M059J (cell line): ENCODE measurements at places on chromosomes 13 and 19.

- DNase-seq = peak; percentile 84
Measured at GRCh38 chr19:13154241-13154778, 4.1 kb downstream of the IER2 start.

- peak; percentile 14 for DNase-seq
Measured at GRCh38 chr13:113187883-113188665, 20.4 kb downstream of the PCID2 start.

DNA sequence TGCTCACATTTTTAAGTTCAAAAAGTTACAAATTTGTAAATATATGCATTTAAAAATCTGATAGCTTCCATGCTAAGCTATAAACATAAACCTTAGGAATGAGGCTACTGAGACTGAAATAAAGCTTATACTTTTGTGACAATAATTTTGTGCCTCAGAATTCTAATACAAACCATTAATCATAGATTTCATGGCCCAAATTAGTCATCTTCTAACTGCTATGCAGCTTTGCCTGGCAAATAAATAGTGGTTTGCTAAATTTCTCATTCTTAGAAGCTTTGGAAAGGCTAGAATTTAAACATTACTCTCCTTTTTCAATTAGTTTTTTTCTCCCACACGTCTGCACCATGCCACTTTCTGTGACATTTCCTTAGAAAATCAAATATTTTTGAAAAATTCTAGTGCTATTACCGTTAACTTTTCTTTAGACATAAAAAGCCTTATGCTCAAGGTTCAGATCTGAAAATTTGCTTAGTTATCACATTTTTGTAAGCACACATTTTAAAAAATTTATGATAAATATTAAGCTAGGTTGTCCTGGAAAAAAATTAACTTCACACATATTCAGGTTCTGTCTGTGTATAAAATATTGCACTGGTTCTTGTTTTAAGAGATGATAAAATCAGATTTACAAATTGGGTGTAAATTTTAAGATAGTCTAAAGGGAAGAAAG lies 46.9 kb downstream of the FNDC3A start:
- peak; percentile 67 for DNase-seq

DNA sequence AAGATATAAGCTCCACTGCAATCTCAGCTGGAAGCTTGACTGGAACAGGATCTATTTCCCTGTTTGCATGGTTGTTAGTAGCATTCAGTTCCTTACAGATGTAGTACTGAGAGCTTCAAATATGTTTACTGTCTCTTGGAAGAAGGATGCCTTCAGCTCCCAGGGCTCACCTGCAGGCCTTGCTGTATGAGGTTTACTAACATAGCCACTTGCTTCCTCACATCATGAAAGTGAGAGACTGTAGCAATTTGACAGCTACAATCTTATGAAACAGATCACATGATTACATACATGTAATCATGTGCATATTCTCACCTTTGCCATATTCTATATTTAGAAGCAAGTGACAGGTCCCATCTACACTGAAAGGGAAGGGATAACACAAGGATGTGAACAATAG lies 458.1 kb upstream of the PCDH20 start:
- DNase-seq = no peak

DNA sequence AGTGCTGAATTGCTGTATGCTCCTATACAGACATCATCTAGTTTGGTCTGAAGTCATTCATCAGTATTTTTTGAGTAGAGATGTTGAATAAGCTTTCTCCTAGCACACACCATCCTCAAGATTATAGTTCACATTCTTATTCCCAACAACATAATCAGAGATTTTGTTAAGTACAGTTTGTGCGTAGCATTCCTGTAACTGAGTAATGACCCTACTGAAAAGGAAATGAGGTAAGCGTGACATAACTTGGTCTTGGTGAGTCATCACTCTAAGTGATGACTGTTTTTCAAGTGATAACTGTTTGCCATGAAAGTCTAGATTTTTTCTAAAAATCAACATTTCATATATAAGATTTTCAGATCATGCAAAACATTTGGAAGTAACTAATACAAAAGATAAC lies 18.5 kb upstream of the FAM216B start:
- peak; percentile 84 for DNase-seq

DNA sequence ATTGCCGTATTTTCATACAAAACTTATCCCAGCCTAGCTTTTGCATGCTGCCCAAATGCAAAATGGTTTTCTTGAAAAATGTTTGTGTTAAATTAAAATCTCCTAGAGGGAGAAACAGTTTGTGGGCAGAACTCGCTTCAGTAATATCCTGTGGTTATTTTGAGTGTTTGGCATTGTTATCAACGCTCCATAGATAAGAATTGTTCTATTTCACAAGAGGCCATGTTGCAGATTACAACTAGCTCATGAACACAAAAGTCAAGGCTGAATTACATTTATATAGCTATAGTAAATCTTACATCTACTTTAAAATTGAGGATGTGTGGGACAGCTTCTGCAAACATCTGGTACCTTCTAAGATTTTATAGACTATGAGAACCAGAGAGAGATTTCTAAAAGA lies 447.9 kb downstream of the DCT start:
- DNase-seq = no peak

GRCh38 chr13:73059460-73060250 lies 850 bp downstream of the KLF5 start:
- DNase-seq = peak; percentile 61

DNA sequence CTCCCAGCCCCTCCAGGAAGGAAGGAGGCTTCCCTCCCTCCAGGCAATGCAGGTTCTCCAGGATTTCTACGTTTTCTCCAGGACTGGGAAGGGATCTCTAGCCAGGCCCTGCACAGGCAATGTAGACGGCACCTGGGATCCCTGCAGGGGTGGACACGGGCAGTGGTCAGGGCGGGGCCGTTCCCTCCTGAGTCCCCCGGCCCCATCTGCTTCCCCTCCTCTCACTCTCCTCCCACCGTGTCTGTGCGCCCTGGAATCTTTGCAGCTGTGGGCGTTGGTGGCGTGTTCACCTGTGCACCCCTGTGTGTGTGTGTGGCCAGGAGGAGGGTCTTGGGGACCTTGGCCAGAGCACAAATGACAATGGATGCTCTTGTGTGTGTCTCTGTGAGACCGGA lies 10.0 kb downstream of the NRTN start:
- no peak for DNase-seq

DNA sequence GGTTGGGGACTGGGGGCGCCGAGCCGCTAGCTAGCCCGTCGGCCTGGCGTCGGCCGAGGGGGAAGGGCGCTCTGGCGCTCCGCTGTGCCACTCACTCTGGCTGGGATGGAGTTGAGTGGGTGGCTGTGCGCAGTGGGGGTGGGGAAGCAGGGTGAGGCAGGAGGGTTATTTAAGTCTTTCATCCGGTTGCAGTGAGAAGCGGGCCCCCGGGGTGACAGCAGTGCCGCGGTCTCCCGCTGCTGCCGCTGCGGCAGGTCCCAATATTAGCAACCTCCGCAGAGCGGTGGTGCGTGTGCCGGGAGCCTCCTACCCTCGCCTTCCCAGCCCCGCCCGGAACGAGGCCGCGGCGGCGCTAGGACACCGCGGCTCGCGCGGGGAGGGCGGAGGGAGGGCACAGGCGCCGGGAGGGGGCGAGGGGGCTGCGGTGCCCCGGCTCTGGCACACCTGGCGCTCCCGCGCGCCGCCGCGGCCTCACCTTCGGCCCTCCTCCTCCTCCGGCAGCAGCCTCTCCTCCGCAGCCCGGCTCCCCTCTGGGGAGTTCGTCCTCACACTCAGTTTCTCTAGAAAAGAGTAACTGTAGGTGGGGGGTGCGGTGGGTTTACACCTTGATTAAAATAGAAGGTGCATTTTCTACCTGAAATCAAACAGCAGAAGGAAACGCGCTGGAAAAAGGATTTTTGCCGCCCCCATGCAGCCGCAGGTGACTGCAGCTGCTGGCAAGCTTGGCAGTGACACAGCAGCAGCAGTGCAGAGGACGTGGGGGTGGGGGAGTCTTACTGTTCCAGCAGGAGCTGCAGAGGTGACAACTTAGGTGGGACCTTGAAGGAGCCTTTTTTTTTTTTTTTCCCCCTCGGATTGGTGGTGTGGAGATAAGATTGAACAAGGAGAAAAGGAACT lies 4.5 kb downstream of the FGF9 start:
- DNase-seq = no peak

- peak; percentile 27 for DNase-seq
Measured at GRCh38 chr13:38763446-38764381, 76.8 kb downstream of the FREM2 start.

DNA sequence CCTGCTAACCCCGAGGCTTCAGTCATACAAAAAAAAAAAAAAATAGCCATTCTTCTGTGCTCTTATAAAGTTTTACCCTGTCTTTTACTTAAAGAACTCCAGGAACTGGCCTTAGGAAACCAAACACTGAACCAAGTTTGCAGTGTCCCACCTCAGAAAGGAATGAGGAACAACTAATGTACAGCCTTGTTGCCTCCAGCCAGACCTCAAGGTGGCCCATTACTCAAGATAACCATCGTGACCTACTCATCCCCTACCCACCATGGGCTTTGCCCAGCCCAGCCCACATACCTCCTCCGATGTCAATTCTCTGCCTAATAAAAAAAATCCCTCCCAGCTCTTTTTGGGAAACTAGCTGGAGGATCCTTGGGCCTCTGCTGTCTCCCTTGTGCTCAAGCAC lies 133.2 kb downstream of the STARD13 start:
- no peak for DNase-seq

DNA sequence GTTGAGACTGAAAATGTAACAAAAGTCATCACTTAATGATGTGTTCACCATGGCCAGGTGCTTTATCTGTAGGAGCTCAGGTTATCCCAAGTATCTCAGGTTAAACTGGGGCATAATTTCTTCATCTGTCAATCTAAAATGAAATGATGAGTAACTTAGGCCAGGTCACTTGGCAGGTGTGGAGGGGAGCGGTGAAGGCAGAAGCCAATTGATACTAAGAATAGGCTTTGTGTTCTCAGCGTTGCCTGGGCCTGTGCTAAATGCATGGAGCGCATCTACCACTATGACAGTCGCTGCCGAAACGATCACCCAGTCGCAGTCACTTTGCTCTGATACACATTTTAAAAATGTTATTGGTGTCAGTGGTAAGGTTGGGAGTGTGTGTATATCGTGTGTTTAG lies 91.6 kb downstream of the FGF9 start:
- DNase-seq = no peak

DNA sequence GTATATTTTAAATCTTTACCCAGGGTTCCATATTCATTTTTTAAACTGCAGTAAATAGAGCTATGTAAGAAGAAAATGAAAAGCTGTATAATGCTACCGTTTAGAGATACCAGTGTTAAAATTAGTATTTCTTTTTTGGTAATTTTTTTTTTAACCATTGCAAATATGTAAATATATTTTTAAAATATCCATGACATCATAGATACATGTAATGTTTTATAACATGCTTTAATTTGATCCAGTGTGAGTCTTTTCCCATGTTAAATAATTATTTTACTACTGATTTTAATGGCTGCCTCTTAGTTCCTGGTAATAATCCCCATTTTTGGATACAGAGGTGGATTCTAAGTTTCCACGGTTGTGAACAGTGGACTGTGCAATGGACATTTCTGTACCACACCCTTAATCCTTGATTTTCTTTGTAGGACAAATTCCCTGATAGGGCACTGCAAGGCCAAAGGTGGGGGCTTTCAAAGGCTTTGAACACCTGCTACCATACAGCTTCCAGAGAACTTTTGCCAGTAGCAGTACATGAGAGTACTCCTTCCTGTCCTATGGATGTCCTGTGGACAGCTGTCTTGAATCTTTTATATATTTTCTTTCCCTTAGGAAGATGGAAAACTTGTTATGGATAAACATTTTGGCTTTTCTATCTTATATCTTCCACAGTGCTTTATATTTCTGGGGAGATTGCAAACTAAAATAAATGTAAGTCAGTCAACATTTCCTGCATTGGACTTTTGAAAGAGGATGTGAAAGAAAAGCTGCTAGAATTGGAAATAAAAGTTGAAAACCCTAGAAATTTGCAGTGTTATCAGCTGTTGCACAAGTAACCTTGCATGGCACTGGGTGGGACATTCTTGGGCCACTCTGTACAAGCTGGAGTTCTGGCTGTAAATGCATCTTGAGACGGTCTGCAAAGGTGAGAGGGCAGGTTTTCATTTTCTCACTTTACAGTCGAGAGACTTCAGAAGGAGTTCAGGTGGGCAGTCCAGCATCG lies 46.8 kb downstream of the ARHGEF7 start:
- DNase-seq = no peak

GRCh38 chr19:46954993-46955812 lies 64.4 kb upstream of the NPAS1 start:
- peak; percentile 76 for DNase-seq

DNA sequence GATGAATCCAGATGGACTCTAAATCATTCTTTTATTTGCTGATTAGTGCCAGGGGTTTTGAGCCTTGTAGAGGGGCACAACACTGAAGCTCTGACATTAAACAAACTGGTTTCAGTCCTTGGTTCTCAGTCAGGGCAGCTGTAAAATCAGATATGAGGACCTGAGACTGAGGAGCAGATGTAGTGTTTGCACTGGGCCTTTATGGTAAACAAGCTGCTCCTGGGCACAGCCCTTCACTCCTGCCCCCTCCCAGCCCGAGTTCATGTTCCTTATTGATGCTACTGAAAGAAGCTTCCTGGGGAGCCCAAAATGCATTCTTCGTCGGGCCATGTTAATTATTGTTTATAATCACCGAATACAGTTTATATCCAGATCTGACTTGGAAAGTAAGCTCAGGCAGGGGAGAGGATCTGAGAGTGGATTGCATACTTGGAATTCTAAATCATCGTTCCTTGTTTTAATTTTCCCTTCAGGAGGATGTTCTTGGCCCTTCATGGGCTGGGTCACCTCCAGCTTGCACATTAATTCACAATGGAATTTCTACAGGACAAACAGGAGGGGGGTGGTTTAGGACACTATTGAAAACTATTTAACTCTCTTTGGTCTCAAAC lies 213.5 kb downstream of the FGF9 start:
- no peak for DNase-seq

GRCh38 chr13:49053906-49054305 lies 78.2 kb downstream of the FNDC3A start:
- DNase-seq = no peak

DNA sequence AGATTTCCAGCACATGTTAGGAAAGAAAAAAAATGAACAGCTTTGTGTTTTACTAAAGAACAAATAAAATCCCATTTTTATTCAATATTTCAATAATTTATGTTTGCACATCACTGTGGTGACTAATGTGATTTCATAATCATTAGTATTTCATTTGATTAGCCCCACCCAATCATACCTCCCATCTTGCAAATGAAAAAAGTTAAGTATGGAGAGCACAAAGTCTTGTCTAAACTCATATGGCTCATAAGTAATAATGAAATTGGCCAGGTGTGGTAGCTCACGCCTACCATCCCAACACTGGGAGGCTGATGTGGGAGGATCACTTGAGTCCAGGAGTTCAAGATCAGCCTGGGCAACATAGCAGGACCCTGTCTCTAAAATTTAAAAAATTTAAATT lies 3.8 kb downstream of the ZNF490 start:
- DNase-seq = no peak

DNA sequence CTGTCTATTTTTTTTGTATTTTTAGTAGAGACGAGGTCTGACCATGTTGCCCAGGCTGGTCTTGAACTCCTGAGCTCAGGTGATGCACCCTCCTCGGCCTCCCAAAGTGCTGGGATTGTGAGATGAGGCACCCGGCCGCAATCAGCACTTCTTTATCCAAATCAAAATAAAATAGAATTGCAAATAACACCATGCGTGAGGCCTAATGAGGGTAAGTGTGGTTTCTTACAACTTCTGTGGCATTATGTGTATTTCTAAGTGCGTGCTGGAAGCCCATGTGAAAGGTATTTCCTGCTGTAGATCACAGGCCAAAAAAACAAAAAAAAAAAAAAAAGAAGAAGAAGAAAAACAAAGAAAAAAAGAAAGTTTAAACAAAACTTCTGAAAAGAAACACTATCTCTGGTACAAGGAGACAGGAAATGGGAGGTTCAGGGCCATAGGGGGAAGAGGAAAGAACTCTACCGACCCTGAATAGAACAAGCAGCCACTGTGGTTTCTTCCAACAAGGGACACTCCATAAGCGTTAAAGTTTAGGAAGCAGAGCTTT lies 3.0 kb upstream of the GRAMD1A start:
- DNase-seq = no peak
